ENCODE measurements at places on chromosomes 1 and 21.
A peak's percentile ranks its signal among the peaks of the same experiment; 100 is the strongest.

DNA sequence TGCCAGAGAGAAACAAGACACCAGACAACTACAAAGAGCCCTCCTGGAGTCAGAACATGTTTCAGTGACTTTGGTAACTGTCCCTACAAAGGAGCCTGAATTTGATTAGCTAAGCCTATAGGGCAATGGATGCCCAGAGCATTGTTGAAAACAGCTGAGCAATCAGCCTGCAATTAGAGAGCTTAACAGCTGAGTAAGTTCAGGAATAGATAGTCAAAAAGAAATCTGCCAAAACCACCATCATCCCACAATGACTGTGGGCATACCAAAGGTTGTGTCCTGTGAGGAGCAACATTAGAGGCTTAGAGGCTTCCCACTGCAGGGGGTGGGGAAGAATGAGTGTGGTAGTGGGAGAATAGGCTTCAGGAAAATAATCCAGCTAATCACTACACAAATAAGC lies 32.1 kb downstream of the SH3BP5L start:
- no peak for DNase-seq

- DNase-seq: peak; percentile 16
These were observed 62.4 kb downstream of the CD247 start for GRCh38 chr1:167455786-167456446.

DNA sequence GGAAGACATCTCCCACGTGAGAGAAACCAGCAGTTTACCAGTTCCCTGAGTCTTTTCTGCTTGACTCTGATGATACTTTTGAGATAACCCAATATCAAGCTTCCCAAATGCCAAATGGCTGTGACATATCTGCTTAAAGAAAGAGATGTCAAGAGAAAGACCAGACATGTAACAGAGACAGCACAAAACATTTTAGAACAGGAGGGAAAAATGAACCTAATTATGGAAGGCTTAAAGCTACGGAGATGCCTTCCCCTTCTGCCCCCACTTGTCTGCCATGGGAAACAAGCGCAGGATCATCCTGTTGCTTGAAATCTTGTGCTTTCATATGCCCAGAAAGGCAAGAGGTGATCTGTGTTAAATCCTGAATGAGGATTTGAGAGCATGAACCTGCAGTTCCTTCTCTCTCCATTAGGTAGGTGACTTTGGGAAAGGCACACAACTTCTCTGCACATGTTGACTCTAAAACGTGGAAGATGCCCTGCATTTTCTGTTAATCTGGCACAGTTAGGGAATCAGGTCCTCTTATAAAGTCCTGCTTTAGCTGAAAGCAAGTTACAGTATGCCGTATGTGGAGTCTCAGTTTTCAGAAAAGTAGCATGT lies 46.7 kb upstream of the MTR start:
- DNase-seq: no peak

DNA sequence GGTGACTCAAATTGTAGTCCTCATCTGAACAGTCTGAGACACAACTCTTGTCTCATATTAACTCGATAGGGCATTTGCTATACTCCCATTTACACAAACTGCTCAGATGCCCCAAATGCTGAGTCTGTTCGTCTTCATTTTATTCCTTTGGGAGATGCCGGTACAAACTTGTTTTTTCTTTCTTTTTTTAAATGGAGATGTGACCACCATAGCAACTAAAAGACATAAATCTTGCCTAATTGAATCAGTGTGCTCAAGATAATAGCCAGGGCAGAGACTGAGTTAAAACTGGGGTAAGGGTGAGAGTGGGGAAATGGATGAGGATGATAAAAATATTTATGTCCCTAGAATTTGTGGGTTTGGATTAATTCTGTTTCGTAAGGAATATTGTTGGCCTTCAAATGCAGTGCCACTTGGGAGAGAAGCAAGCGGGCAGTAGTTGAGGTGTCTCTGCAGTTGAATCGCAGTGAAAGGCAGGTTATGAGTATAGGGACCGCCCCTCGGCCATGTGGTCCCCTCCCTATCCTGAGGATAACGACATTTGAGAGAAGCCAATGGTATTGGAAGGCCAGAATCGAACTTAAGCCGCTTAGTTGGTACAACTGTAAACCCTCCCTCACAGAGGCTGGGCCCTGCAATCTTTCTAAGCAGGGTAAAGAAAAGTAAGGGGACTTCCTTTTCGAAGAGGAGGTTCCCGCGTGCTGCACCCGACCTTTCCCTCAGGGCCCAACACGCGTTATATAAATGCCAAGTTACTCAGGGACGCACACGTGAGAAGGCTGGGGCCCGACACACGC lies 859 bp upstream of the LRRC8B start:
- peak; percentile 22 for DNase-seq

- DNase-seq: no peak
These were observed 3.6 kb downstream of the PARP1 start for GRCh38 chr1:226404063-226404903.

GRCh38 chr1:213605732-213606131 lies 382.0 kb upstream of the PROX1 start:
- DNase-seq: no peak

GRCh38 chr1:4838231-4838630 lies 183.8 kb downstream of the AJAP1 start:
- DNase-seq: no peak

DNA sequence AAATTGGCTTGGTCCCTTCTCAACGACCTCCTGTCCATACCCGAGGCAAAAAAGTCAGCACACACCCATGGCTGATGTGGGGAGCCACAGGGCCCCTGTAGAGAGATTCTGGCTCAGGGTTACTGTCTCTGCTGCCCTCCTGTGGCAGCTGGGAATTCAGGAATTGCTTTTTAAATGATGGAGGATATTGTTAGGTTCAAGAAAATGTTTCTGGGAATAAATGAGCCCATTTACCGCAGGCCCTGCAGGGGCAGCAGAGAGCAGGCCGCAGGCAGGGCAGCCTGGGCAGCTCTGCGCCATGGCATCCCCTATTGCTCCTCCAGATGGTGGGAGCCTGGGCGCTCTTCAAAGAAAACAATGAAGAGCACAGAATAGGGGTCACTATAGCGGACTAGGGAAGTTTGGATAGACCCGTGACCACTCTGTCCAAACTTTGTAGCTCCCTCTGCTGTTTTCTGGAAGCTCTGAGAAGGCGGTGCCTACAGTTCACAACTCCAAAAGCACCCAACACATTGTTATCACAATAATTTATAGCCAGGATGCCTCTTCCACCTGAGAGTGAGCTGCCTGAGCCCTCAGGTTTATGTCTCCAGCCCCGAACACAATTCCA lies 201.1 kb downstream of the BACH1 start:
- peak; percentile 17 for DNase-seq

GRCh38 chr1:174535207-174535606 lies 87.4 kb downstream of the GPR52 start:
- no peak for DNase-seq

GRCh38 chr1:92973203-92973897 lies 12.1 kb upstream of the DIPK1A start:
- peak; percentile 53 for DNase-seq

DNA sequence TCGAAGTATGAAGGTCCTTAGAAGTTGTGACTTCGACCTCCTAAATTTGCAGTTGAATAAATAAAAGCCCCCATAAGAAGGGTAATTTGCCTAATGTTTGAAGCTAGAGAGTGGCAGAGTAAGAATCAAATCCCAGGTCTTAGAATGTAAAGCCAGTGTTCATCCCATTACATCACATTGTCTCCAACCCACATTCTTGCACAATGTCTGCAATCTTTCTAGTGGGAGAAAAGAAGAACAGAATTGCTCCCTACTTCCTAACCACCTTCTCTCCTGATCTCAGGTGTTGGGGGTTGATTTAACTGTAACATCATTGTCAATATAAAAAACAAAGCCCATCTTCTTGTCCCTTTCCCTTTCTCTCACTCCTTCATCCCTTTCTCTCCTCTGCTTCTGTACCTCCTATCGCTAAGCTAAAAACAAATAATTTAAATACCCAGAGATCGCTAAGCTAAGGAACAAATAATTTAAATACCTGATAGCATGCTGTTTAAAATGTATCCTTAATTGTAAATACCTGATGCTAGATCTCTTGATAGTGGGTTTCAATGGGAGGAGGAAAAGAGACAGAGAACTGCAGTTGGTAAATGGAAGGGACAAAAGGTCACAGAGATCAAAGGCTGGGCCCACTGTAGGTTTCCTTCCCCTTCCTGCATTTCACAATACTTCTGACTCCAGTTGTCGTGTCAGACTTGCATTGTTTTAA lies 32.1 kb upstream of the CCDC190 start:
- DNase-seq: peak; percentile 34

DNA sequence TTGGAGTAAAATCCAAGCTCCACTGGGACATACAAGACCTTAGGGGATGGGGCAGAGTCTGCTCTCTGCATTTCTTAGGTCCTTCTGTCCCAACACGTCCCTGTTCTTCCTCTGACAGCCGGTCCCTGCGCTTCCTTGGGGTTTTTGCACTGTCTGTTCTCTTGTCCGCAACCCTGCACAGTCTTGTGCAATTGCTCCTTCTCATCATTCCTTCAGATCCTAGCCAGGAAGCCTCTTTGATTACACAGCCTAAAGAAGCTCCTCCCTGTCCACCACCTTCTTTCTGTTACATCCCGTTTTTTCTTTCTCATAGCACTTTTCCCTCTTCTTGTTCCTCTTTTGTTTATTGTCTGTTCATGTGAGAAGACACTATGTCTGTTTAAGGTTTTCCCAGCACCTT lies 19.9 kb downstream of the ACOT11 start:
- peak; percentile 71 for DNase-seq

DNA sequence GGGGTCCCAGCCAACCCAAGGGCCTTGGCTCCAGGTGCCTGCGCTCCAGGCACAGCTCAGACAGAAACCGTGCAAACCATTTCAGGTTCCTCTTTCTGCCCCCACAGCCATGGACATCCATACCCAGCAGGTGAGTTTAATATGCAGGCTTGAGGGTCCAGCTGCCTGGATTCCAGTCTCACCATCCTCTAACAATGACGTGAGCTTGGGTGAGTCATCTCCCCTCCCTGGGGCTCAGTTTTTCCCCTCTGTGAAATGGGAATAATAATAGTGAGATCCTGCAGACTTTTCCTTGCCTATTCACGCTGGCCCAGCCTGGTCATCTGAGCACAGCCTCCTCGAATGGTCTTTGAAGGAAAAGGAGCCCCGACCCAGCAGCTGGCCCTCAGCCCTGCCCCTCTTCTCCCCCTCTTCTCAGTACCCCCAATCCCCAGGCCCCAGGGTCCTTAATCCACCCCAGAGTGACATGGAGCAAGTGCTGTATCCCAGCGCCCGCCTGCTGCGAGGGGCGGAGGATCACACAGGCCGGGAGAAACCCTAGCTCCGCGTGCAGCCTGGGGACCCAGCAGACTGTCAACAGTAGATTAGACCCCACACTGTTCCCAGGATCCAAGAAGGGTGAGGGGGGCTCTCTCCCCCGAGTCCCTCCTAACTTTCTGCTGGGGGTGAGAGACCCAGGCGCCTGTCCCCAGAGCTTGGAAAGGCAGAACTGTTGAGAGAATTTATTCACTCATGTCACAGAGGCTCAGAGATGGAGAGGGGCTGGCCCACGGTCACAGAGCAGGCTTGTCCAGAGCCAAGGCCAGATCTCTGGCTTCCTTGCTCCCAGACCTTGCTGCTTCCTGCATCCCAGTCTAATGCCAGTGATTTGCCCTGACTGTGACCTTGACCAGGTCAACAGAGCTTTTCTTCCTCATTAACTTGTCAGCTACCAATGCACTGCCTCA lies 49.2 kb downstream of the TAS1R2 start:
- DNase-seq: no peak

DNA sequence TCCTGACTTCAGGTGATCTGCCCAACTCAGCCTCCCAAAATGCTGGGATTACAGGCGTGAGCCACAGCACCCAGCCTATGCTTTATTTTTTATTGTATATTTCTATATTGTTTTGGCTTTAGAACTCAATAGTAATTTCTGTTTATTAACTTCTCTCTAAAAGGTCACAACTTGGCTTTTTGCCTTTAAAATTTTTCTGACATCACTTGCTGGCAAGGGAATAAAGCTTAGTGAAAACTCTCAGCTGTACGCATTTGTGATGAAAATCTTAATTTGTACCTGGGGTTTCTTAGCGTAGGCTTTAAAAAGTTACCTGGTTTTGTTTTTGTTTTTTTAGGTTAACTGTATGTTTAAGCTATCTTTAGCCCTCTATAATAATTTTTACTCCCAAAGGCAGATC lies 36.2 kb downstream of the B3GALNT2 start:
- DNase-seq: no peak

DNA sequence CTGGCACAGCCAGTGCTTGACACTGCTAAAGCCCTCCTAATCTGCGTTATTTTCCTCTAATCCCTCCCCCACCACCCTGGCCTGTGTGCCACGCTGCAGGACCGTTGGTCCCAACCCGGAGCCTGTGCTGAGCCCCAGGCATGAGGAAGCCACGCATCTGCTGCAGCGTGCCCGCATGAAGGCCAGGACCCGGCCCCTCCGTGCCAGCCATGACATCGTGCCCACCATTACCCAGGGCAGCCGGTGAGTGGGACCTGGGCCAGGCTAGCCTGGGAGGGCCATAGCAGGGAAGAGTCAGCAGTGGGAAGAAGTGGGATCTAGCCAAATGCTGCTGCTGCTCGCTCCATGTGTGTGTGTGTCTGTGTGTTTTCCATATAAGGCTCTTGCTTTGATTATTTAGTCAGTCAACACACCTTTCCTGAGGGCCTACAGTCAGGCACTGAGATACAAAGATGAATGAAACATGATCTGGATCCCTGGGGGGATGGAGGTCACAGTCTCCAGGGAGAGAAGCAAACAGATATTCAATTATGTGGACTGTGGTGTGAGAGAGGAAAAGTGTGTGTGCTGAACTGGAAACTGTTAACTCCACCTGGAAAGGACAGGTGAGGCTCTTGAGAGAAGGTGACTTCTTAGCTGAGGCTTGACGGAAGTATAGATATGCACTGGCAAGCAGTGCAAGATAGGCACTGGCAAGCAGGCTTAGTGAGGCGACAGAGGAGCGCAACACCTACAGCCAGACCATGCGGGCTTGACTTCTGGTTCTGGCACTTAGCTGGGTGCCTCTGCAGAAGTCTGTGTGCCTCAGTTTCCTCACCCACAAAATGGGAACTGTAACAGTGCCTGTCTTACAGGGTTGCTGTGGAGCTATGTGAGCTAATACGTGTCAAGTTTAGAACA lies 15.9 kb downstream of the KIAA1614 start:
- DNase-seq: no peak

DNA sequence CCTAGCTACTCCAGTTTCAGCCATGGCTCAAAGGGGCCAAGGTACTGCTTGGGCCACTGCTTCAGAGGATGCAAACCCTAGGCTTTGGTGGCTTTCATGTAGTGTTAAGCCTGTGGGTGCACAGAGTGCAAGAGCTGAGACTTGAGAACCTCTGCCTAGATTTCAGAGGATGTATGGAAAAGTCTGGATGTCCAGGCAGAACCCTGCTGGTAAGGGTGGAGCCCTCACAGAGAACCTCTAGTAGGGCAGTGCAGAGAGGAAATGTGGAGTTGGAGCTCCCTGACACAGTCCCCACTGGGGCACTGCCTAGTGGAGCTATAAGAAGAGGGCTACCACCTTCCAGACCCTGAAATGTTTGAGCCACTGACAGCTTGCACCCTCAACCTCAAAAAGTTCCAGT lies 16.2 kb downstream of the RIIAD1 start:
- DNase-seq: no peak

All from inflammatory macrophage treated with lipopolysaccharide for 4 hours (primary cell).